ENCODE measurements at places on chromosomes 1 and 21. TPM values are rescaled to one million over a fixed set of nuclear protein-coding genes. Genes with fewer than 3 reads are reported as not detected.

DNA sequence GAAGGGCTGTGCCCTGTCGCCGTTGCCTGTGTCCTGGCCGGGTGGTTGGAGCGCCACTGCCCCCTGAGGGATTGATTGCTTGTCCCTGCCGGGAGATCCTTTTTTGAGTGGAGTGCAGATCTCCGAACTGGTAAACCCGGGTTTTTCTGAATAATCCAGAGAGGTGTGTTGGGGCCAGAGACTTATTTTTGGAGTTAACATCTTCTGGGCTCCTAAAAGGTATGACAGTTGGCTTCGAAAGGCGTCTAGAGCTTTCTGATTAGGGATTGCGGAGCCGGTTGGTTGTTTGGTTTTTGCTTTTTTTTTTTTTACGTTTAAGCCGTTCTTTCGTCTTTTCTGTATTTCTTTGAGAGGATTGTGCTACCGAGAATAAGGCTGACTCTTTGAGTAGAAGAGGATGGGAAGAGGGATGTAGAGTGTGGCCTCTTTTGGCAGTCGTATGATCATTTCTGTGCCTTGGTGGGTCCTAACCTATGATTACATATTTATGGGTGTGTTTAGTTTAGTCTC is 756 bp downstream of the RLF start:
- no peak for DNase-seq

GRCh38 chr1:184716158-184716557 is 38.5 kb downstream of the EDEM3 start:
- no peak for DNase-seq

DNA sequence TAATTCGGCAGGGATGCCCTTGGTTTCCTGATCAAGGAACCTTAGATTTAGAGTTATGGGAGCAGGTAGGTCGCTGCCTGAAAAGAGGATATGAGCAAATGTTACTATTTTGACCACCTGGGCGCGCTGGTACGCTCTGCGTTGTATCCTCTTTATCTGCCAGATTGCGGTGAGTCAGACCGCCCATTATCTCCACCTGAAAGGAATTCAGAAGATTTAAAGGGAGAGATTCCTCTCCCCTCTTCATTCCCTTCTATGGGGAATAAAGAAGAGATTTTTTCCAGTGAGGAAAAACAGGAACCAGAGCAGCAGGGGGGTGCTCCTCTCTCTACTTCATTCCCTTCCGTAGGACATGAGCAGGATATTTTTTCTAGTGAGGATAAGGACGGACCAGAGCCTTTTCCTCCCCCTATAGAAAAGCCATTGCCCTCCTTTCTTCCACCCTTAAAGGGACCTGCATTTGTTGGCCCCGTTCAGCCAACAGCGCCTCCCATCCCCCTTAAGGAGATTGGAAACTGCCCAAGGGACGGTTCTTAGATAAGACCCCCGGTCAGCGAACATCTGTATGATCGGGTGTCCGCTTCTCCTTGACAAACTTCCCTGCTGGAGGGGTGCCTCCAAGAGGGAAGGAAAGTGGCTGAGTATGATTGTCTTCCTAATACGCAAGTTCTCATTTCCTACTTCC is 34.1 kb downstream of the CLCA1 start:
- no peak for DNase-seq

DNA sequence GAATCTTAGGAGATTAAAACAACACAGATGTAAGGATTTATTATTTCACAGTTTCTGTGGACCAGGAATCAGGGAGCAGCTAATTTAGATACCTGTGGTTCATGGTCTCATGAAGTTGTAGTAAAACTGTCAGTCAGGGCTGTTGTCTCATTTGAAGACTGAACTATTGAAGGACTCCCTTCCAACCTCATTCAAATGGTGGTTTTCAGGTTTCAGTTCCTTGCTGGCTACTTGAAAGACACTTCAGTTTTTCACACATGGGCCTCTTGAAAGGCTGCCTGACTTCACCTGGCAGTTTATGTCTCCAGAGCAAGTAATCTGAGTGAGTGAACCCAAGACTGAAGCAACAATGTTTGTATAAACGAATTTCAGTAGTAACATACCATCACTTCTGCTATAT is 915.9 kb downstream of the PLA2G4A start:
- no peak for DNase-seq

DNA sequence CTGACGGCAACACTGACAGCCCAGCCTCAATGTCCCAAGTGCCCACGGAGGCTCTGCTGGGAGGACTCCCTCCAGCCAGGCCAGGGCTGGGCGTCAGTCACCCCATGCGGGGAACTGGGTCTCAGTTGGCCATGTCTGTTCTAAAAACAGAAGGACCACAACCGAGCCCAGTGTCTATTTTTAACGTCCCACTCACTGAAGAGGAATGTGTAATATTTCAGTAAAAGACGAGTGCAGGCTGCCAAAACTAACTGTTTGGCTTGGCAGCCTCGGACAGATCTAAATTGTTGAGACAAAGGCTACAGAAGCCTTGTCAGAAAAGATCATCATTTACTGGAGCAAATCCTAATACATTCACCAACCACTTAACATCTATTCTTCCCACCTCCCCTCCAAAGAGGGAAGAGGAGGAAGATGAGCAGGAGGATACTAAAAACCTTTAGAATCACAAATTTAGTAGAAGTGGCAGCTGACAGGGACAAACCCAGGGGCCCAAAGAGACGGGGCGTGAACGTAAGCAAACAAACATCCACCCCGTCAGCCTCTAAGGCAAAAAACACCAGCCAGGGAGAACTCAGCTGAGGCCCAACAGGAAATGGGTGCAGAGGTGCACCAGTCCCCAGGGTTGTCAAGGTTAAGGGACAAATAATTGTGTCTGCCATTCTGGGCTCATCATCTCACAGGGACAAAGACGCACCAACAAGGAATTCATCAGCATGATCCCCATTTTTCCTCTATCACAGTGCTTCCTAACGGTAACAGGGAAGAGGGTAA is 18.7 kb downstream of the C1orf198 start:
- no peak for DNase-seq

DNA sequence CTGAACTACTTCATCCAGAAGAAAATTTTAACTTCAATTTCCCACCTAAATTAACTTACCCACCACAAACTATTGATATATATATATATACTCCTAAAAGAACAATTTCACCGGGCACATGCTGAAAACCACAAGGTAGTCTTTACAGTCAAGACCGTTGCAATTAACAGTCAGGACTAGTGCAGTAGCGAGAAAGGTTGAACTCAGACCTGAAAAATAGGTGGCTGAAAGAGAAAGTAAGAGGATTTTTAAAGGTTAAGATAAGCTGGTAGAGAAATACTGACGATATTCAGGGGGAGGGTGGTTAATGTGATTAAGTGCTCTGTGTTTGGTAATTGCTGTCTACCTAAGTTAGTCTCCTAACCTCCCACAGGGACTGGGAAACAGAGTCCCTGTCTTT is 1153.5 kb upstream of the TMPRSS15 start:
- no peak for DNase-seq

The PLPPR4 gene
- total RNA-seq: 1.7 TPM

The DNTTIP2 gene
- total RNA-seq: 46.8 TPM

Measured in lower lobe of right lung (tissue), 2 donors.